ENCODE measurements at places on chromosomes 16 and 17.
A peak's percentile ranks its signal among the peaks of the same experiment; 100 is the strongest.

DNA sequence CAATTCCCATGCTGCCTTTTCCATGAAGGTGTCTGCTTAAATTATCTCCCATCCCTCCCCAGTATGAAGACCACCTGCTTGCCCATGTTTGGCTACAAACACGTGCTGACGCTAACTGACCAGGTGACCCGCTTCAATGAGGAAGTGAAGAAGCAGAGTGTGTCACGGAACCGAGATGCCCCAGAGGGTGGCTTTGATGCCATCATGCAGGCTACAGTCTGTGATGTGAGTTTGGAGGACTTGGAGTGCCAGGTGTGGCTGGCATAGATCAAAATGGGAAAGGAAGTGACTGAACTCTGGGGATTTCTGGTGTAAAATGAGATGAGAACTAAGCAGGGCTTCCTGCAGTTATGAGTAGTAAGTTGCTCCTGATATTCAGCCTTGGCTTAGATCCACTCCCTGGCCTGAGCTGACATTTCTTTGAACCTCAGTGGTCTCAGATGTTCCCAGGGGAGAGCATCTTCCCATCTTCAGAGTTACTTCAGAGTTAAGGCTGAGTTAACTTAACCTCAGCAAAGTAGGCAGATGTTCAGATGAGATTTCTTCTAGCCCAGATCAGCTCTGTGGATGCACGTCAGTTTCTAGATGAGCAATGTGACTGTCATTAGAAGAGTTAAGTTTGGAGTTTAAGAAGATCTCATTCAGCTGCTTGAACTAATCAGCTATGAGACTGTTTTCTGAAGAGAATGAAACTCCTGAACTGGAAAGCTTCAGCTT is 32.7 kb downstream of the ITGB3 start:
- no peak for DNase-seq

- DNase-seq = no peak
These were observed 5.5 kb downstream of the IGSF6 start for GRCh38 chr16:21646721-21647561.

DNA sequence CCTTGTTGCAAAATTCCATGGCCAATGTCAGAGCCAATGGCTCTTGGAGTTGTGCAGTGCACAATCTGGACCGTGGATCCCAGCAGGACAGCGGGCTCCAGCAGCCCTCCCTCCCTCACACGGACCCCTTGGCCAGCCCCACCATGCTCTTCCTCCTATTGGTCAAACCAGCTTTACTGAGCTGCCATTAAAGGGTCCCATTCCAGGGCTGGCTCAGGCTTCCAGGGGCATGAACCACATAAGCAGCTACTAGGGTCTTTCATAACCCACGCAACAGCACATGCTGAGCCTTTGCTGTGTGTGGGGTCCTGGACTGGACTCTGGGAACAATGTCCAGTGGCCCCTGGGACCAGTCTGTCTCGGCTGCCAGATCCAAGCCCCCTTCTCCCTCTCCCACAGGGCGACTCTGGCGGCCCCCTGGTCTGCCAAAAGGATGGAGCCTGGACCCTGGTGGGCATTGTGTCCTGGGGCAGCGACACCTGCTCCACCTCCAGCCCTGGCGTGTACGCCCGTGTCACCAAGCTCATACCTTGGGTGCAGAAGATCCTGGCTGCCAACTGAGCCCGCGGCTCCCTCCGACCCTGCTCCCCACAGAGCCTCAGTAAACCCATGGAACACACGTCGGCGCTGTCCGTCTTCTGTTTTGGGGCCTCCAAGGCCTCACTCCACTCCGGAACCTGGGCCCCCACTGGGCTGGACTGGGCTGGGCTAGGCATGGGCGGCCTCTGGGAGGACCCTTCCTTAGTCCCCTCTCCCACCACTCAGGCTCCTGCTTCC is 5.7 kb downstream of the CTRB1 start:
- no peak for DNase-seq

DNA sequence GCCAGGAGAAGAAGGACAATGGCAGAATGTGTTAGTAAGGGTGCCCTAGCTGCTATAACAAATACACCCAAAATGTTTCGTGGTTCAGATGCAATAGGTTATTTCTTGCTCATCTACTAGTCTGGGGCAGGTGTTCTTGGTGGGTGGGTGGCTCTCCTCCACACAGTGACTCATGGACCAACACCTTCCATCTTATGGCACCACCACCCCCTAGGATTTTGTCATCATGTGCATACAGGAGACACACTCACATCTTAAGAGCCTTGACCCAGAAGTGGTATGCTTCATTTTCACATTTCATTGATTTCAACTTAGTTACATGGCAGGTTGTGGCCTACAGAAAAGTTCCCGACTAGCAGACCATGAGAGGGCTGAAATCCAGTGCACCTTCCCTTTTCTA is 114.7 kb downstream of the AMFR start:
- no peak for DNase-seq

DNA sequence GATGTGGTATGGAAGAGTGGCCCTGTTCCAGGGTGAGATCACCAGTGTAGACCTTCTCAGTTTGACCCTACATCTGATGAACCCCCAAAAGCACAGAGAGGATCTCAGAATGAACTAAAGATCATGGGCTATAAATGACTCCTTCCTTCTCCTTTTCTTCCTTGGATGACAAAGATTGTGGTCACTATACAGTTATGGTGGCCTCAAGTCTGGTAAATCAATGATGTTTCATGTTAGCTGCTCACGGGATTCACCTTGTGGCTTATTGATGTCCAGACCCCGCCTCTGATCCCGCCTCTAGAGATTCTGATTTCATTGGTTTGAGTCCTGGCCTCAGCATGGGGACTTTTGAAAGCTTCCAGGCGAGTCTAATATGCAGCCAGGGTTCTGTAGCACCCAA is 112.2 kb downstream of the PITPNC1 start:
- no peak for DNase-seq

DNA sequence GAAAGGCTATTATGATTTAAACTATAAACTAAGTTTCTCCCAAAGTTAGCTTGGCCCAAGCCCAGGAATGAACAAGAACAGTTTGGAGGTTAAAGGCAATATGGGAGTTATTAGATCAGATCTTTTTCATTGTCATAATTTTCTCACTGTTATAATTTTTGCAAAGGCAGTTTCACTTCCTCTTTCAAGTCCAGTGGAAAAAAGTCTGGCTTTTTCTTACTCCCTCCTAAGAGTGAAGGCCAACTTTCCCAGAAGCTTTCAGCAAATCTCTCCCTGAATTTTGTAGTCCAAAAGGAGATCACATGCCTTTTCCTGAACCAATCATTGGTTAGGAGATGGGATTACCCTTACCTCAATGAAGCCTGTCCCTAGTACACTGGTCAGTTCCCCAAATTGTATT is 9.1 kb upstream of the BLMH start:
- no peak for DNase-seq

- DNase-seq = no peak
These were observed 50.8 kb upstream of the MAF start for GRCh38 chr16:79651363-79651762.

DNA sequence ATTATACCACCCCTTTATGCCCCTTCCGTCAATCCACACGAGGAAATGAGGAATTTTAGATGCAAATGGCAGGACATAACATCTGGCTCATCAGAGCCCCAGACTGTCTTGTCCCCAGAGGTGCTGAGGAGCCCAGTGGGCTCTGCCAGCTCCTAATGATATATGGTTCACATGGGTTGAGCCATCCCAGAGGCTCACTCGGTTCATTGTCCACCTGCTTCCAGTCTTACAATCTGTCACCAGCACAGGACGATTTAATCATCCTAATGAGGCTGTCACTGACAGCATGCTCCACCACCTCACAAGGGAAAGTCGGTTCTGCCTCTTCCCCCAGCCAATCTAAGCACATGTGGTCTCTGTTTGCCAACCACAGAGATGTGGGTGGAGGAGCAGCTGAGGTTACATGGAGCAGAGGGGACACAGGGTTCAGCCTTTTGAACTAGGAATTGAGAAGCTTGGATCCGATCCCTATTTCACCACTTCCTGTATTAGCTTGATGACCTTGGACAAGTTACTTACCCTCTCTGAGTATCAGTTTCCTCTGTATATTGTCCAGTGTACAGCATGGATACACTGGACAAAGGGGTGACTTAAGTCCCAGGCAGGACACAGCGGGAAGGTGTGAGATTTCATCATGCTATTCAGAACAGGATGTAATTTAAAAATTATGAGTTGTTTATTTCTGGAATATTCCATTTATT is 27.0 kb upstream of the DHX8 start:
- DNase-seq = no peak

GRCh38 chr17:44794851-44795413 is 35.2 kb downstream of the GJC1 start:
- peak; percentile 29 for DNase-seq

GRCh38 chr17:55870044-55870443 is 119.2 kb downstream of the PCTP start:
- no peak for DNase-seq

DNA sequence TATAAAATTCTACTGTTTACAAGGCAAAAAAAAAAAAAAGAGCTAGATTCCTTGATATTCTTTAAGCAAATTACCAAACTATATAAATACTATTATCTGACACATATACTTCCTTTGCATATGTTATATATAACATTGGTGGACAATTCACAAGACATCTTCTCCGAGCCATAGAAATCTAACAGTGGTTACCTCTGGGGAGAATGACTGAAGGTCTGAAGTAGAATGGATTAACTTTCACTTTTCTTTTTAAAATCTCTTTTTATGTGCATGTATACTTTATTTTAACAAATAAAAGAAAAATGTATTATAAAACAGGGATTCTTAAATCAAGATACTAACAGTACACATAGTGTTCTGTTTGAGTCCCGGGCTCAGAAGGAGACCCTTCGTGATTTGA is 131.0 kb downstream of the MRTFB start:
- DNase-seq = no peak

GRCh38 chr17:7586673-7587419 is 3.0 kb downstream of the SOX15 start:
- no peak for DNase-seq

DNA sequence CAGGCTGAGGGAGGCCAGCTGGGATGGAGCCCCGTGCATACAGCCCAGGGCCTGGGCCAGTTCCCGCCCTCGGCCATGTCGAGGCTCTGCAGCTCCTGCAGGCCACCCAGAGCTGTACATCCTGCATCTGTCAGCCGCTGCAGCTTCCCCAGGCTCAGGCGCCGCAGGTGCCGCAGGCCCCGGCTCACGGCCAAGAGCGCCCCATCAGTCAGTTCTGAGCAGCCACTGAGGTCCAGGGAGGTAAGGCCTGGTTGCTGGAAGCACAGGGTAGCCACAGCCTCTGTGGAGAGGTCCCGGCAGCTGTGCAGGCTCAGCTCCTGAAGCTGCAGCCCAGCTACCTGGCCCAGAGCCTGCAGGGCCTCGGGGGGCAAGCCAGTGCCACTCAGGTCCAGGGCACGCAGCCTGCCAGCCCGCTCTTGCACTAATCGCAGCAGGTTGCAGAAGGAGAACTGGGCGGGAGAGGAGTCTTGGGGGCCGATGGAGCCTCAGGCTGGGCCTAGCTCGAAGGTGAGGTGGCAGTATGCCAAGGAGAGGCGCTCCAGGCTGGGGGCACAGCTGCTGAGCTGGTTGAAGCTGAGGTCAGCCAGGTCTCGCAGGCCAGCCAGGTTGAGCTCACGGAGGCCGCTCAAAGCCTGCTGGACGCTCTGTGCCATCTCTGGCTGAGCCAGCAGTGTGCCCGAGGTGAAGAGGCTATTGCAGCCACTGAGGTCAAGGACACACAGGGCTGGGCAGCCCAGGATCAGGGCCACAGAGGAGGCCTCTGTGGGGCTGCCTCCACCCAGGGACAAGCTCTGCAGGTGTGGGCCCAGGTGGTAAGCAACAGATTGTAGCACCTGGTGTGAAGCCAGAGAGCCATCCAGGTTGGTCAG is 11.4 kb downstream of the ELMO3 start:
- no peak for DNase-seq

DNA sequence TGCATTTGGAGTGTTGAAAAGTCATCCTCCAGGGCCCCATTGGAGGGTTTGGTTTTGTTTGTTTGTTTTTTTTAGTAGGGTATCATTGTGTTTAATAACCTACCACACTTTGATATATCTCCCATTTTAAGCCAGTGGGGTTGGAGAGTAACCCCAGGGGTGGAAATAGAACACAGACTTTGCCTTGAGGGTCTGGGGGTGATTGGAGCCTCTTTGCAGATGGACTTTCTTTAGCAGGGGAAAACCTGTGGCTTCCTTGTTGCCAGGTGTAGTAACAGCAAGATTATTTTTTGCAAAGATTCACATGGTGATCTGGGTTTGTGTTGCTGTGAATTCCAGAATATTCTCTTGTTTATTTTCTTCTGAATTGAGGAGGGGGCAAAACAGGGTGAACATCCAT is 1.5 kb downstream of the ABCC1 start:
- DNase-seq = no peak

GRCh38 chr17:38564869-38565268 is 40.9 kb downstream of the SRCIN1 start:
- DNase-seq = no peak

- no peak for DNase-seq
These were observed 111.7 kb downstream of the MAP2K6 start for GRCh38 chr17:69525920-69526841.

- DNase-seq = no peak
These were observed 32.8 kb downstream of the MARVELD3 start for GRCh38 chr16:71658771-71659170.

DNA sequence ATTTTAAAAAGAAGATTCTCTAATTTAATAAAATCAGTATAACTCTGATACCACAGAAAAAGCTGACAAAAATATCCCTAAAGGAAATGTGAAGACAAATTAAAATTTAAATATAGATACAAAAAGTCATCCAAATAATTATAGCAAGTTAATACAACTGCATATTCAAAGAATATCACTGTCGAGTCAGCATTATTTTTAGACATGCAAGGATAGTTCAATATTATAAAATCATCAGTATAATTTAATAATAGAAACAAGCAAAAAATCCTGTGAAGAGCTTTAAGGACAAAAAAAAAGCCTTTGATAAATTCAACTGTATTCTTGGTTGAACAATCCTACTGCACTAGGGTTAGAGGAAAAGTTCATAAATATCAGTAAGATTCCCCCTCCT is 21.0 kb upstream of the CDYL2 start:
- no peak for DNase-seq

DNA sequence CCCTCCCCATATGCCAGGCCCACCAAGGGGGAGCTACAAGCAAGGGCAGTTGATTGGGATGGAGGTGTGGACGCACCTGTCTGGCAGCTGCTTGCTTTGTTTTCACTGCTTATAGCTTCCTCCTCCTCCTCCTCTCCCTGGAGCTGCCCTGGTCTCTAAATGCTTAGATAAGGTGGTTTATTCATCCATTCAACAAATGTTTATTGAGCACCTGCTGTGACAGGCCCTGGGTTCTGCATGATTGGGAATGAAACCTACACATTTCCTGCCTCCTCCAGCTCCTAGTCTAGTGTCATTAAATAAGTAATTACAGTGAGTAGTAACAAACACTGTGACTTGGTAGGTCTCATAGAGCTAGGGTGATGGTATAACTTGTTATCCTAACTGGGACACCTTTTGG is 17.4 kb upstream of the MAP3K14 start:
- DNase-seq = peak; percentile 36

DNA sequence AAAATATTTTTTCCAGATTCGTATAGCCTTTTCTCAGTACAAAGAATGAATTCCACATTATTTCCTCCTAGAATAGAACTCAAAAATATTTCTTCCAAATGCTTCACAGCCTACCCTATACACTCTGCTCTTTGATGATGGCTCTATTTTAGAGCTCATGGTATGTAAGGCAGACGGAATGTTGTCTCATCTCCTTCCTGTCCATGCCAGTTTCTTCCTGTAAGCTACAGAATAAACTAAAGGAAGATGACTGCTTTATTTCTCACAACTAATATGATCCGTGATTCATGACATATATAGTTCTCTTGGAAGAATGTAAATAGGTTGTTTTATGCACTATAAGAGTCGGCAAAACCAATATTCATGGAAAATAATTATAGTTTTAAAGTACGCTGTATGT is 723.1 kb downstream of the CDH11 start:
- no peak for DNase-seq

GRCh38 chr16:20910781-20911321 is 10.3 kb downstream of the LYRM1 start:
- no peak for DNase-seq

All from cardiac septum (tissue), 1 donor.